Omental fat pad (tissue), 4 donors: ENCODE measurements at places on chromosomes 4 and X.
A peak's percentile ranks its signal among the peaks of the same experiment; 100 is the strongest.

DNA sequence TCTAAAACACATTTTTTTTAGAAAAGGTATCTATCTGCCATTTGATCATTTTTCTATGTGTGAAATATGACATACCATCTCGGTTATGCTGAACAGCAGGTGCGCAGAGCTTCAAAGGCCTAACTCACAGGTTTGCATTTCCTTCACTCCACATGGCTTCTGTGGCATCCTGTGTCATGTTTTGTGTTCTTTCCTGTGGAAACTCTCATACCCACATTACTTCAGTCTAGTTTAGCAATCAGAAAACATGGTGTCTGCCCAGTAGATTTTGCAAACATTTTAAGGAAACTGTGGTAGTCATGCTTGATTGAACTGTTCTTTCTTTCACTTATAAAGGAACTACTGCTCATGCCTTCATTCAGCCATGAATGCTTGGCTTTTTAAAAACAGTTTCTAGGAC lies 11.3 kb upstream of the ARAP2 start:
- DNase-seq = no peak

- DNase-seq = no peak
Measured at GRCh38 chr4:92045718-92046117, 258.0 kb upstream of the GRID2 start.

- DNase-seq = no peak
Measured at GRCh38 chr4:125392694-125393093, 77.9 kb downstream of the FAT4 start.

GRCh38 chr4:69640289-69640688 lies 847 bp upstream of the UGT2A2 start:
- DNase-seq = no peak

GRCh38 chrX:120791013-120791643 lies 84.5 kb downstream of the CT47B1 start:
- peak; percentile 25 for DNase-seq

GRCh38 chr4:20288047-20288650 lies 36.4 kb downstream of the SLIT2 start:
- DNase-seq = no peak

DNA sequence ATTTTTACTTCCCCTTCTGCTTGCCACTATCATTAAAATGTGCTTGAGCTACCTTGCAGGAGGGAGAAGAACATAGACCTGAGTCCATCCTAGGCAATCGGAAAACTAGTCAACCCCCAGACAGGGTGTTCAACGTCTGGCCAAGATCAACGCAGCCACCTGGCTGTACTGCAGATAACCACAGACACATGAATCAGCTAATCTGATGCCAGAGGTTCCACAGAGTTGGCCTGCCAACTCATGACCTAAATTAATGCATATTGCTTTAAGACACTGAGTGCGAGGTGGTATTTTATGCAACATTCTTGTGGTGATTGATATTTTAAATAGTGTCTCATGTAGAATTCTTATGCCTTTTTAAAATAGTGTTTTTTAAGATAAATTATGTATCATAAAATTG lies 1283.8 kb upstream of the PABPC4L start:
- no peak for DNase-seq

DNA sequence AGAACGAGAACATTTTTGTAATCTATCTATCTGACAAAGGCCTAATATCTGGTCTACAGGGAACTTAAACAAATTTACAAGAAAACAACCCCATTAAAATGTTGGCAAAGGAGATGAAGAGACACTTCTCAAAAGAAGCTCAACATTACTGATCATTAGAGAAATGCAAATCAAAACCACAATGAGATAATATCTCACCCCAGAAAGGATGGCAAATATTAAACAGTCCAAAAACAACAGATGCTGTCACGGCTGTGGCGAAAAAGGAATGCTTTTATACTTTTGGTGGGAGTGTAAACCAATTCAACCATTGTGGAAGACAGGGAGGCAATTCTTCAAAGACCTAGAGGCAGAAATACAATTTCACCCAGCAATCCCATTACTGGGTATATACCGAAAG lies 2284.8 kb downstream of the ARAP2 start:
- DNase-seq = no peak

- no peak for DNase-seq
Measured at GRCh38 chr4:154049457-154050181, 260.7 kb upstream of the SFRP2 start.

GRCh38 chr4:78343682-78344081 lies 207.9 kb upstream of the ANXA3 start:
- no peak for DNase-seq

GRCh38 chr4:83646538-83647239 lies 110.8 kb downstream of the GPAT3 start:
- DNase-seq = no peak

- DNase-seq = no peak
Measured at GRCh38 chr4:6955261-6955911, 45.8 kb downstream of the TBC1D14 start.

DNA sequence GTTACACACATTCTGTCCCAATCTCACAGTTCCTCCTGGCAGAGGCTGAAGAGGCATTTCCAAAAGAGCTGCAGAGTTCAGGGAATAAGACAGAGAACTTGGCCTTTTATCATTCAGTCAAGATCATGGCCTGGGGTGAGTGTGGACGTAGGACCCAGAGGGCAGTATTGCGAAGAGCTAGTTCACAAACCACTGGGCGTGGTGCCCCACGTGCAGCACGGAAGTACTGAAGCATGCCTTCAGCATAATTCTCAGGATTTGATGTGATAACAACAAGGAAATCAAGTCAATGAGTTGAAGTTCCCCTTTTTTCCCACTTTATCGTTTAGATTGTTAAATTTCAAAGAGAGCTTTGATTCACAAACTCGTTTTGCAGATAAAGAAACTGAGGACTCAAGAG lies 117.7 kb downstream of the RELL1 start:
- no peak for DNase-seq

- DNase-seq = no peak
Measured at GRCh38 chrX:115259238-115259875, 25.5 kb upstream of the LRCH2 start.

- no peak for DNase-seq
Measured at GRCh38 chr4:163148466-163149336, 18.0 kb downstream of the NAF1 start.
